Sigmoid colon (tissue), 7 donors: ENCODE measurements at places on chromosomes 7 and 10.

DNA sequence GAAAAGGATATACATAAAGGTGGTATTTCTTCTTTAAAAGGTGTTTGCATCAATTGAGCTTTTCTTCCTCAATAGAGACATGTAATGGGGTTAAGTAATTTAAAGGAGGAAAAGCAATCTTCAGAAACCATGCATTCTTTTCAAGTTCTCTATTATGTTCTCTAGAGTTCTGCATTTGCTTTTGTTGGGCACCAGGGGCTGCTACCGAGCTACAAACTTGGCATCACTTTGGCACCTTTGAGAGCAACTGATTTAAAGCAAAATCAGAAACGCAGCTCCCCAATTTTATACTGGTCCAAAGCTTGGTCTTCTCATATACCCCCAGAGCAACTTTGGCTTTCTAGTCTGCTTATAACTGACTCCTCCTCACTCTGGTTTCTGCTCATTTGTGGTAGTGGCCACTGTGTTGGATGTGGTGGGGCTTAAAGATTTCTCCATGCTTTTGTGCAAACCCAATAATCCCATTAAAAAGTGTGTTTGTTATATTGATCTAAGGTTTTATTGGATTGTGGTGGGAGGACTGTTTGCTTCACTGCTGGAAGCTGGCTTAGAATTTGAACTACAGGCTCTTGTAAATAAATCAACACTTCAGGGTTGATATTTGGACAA is 712.1 kb downstream of the PHTF2 start:
- DNase-seq: no peak

- DNase-seq: no peak
These were observed 38.2 kb upstream of the CYP2C18 start for GRCh38 chr10:94645285-94645684.

DNA sequence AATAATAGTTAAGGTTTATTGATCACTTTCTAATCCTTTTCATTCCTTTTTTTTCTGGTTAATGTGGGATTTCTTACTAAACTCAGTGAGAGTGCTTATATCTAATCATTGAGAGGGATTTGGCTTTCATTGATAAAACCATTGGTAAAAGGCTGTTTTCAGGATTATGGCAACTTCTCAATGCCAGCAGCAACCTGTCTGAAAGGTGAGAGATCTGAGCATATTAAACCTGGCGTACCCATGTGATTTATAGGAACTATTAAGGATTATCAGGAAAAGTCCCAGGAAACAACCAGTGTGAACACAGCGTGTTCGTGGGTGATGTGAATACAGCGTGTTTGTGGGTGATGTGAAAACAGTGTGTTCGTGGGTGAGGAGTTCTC is 65.9 kb downstream of the PDIA4 start:
- no peak for DNase-seq

DNA sequence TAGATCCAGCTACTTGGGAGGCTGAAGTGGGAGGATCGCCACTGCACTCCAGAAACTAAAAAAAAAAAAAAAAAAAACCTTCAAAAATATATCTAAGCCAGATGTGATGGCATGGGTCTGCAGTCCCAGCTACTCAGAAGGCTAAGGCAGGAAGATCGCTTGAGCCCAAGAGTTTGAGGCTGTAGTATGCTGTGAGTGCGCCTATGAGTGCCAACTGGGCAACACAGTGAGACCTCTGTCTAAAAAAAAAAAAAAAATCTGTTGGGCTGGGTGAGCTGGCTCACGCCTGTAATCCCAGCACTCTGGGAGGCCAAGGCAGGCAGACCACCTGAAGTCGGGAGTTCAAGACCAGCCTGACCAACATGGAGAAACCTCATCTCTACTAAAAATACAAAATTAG is 2.8 kb upstream of the CHCHD1 start:
- DNase-seq: peak; percentile 14

DNA sequence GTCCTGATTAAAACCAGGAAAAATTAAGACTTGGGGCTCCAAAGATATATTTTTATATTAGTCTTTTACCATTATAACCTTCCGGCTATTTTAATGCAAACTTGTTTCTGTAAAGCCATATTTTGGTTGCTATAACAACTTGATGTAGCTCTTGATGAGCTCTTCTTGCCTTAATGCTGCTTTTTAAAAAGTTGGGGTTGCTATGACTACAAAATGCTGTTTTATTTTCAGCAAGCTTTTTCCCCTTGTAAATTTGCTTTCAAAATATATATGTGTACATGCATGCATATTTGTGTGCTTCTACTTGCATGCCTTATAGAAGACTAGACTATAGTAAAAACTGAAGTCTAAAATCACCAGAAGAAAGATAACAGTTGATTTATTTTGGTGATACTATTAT is 99.7 kb downstream of the CSTF2T start:
- no peak for DNase-seq

DNA sequence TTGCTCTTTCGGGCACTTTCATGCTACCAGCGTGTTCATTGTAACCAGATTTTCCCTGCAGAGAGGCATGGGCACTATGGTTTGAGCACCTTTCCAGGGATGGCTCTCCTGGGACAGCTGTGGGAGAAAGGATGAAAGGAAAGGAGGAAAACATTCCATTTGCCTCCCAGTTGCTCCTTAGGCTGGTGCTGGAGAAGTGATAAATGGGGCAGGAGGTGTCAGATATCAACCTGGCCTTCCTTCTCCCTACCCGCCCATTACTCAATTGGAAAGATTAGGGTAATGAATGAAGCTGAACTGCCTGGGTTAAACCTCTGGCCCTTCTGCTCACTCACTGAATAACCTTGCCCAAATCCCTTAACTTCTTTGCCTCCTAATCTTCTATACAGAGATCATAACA is 228.4 kb downstream of the PLXNA4 start:
- DNase-seq: no peak

GRCh38 chr10:98994030-98994429 is 241.6 kb downstream of the HPSE2 start:
- no peak for DNase-seq

DNA sequence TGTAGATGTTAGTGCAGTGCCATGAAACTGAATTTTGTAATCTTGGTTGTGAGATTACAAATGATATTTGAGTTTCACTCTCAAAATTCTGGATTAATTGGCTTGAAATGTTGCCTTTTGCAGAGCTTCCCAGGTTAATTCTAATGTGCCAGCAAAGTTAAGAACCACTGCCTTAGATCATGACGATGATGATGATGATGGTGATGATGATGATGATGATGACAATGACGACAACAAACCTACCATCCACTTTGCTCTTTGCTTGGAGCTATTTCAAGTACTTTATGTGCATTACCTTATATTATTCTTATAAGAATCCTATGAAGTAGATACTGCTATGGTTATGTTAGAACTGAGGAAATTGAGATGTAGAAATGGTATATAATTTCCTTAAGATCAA is 261.6 kb downstream of the CNTNAP2 start:
- DNase-seq: no peak

GRCh38 chr7:8724080-8724718 is 290.8 kb downstream of the NXPH1 start:
- DNase-seq: no peak

DNA sequence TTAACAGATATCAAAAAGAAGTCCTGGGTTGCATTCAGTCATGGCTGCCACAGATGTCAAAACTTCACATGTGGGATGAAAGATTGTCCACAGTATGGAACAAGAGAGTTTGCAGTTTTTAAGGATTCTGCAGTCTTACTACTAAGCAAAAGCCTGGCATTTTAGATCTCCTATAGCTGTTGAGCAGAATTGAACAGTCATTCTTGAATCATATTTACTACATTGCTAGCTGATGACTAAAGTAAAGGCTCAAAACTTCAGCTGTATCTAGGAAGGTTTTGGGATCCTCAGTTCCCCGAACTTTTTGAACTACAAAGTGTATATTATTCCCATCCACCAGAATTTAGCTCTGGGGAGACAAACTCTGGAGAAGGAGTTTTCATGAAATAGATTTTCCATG is 31.0 kb downstream of the BET1 start:
- DNase-seq: no peak

DNA sequence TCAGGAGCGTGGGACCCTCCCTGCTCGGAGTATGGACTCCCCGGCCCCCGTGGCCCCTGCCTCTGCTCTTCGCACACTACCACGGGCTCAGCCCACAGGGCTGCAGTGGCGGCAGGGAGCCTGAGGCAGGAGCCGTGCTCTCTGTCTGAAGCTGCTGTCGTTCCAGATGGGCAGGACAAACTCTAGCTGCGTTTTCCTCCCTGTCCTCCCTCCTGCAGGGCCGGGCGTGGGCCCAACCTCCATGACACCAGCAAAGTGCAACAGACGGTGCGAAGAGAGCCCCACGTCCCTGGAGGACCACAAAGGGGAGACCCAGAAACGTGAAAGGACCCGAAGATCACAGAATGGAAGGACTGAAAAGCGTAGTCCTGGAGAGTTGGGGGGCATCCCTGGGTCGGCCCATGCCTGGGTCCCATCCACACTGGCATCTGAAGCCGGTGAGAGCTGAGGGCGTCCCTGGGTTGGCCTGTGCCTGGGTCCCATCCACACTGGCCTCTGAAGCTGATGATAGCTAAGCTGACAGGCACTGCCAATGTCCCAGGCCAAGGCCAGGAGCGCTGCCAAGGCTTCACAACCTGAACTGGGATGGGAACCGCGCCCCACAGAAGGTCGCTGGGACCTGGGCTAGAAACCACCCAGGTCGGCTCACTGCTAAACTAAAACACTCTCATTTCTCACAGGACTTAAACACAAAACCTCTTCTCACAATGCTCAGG is 267.0 kb downstream of the MAD1L1 start:
- DNase-seq: no peak

- peak; percentile 86 for DNase-seq
These were observed 99.8 kb upstream of the AGBL3 start for GRCh38 chr7:134886353-134887057.

DNA sequence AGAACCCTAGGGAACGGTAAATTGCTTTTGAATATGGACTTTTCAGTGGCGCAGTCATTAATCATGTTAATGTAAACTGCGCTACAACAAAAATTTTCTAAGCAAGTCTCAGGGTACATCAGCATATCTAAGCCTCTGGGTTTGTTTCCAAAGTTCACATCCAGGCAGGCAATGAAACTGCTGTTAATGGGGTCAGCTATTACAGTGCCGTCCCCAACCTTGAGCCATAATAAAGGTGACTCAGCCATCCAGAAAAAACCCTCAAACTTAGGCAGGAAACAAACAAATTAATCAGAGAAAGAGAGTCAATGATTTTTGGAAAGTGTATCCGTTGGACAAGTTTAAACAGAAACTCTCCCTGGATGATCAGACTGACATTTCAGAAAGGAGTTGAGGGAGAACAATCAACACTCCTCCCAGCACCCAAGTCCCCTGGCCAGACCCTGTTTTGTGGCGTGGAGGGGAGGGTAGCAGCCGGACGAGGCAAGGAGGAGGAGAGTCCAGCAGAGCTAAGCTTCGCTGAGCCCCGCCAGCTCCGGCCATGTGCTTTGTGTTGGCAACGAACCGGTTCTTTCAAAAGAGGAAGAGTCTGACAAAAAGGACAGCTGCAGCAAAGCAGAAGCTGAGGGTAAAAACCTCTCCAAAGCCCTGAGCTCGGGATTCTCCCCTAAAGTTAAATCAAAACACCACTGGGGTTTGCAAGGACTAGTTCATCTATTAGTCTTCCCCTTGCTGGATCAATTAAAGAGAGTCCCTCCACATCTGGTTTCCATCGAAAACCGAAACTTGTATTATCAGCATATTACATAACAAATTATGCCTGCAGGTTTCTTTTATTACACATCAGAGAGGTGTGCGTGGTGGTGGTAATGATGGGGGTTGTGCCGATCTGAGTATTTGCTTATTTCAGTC is 3.6 kb downstream of the FAM53B start:
- peak; percentile 92 for DNase-seq

DNA sequence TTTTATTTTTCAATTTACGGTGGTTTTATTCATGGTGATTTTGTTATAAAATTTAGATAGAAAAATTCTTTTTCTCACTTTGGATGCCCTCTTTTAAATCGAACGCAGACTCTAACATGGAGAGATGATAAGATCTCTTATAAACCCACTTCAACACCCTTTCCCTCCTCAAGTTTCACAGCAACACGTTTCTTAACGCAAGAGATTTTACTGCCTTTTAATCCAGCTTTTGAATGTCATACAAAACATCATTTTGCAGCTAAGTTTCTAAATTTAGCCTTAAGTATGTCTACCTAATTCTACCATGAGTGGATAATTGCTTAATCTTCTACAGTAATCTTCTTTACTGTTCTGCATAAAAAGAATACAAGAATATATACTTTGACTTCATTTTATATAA is 70.0 kb downstream of the SEMA3C start:
- DNase-seq: no peak

DNA sequence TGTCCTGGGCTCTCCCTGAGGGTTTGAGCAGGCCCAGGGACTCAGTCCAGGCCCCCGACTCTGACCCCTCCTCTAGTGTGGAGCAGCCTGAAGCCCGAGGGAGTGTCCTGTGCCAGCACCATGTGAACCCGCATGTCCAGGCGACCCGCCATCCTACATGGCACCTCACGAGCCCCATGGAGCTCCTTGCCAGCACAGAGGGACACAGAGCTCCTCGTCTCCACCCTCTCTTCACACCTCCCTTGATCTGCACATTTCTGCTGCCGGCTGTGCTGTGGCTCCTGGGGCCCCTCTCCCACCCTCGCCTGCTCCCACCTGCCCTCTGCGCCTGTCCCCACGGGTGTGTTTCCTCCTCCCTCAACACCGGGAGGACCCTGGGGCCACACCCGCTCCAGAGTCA is 103.5 kb downstream of the ADARB2 start:
- DNase-seq: no peak
